ENCODE measurements at places on chromosomes 1 and 21.

DNA sequence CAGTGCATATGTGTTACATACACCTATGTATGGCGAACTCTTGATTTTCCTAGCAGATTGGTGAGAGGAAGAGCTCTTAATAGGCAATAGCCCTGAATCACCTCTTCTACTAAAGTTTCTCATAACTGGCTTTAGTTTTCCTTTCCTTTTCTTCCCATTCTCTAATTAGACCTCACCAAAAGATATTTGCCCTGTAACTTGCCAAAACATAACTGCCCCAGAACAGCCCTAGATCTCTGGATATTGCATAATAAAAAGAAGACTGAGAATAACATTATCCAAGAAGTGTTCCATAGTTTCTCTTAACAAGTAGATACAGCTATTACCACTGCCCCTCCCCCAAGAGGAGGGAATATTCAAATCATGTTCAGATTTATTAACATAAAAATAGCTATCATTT, 16.3 kb downstream of the SGIP1 start:
- no peak for DNase-seq

GRCh38 chr1:25544819-25545218, 1.4 kb downstream of the LDLRAP1 start:
- peak; percentile 35 for DNase-seq

DNA sequence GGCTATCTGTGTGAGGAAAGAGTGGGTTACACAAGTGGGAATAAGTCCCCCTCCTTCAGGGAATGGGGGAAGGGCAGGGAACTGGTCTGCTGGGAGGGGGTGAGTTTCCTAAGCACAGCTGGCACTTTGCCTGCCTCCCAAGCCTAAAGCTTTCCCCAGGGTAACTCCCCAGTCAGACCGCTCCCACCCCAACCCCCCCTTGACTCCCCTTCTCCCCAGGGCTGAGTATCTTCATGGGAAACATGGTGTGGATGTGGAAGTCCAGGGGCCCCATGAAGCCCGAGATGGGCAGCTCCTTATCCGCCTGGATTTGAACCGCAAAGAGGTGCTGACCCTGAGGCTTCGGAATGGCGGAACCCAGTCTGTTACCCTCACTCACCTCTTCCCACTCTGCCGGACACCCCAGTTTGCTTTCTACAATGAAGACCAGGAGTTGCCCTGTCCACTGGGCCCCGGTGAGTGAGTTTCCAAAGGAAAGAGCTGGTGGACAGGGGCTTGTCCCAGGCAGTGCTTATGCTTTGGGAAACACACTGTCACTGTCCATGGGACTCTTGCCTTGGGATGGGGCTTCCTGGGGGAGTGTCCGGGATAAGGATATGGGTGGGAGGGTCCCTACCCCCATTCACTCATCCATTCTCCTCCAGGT, 14.9 kb downstream of the MOV10 start:
- DNase-seq, result no peak

DNA sequence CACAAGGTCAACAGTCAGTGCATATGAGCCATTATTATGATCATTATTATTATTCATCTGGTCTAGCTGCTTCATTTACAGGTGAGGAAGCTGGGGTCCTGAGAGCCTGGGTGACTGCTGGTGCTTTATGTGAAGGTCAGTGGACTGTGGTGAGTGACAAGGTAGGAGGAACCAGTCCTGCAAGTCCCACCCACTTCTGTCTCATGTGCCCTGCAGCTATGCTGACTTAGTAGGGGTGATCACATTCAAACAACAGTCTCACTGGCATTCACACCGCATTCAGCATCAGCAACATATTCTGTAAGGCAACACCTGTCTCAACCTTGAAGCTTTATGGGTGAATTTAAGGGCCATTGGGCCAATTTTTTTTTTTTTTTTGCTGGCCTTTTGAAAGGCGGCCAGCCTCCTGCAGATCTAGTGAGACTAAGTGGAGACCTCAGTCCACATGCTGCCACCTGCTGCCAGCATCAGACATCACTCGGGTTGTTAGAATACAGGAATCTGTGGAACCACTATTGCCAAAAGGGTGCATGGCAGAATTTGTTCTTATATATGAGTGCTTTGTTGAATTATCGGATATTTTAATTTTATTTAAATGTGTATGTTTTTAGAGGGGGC, 59.9 kb upstream of the CACNA1E start:
- DNase-seq, result peak; percentile 58

GRCh38 chr1:184050636-184051035, 894 bp upstream of the TSEN15 start:
- DNase-seq, result peak; percentile 27

All from ACHN (cell line).